ENCODE measurements at places on chromosomes 11 and 22.

DNA sequence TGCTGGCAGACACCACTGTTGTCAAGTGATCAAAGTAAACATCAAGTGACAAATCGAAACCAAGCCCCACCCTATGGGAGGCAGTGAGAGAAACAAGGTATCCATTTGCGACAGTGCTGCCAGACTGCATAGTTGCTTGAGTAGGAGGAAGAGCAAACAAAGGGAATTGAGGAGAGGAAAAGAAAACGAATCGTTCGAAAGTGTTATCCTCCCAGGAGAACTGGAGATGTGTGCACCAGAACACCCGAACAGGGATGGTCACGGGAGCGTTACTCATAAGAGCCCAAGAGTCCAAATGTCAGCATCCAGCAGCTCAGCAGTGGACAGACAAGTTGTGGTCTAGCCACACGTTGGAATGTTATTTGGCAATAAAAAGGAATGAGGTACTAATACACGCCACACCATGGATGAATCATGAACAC, 58.4 kb upstream of the NUP50 start:
- DNase-seq = peak; percentile 84

- DNase-seq = no peak
These were observed 20.0 kb downstream of the CYP2R1 start for GRCh38 chr11:14872032-14872431.

- DNase-seq = peak; percentile 55
These were observed 21.9 kb upstream of the SCN2B start for GRCh38 chr11:118198370-118198769.

DNA sequence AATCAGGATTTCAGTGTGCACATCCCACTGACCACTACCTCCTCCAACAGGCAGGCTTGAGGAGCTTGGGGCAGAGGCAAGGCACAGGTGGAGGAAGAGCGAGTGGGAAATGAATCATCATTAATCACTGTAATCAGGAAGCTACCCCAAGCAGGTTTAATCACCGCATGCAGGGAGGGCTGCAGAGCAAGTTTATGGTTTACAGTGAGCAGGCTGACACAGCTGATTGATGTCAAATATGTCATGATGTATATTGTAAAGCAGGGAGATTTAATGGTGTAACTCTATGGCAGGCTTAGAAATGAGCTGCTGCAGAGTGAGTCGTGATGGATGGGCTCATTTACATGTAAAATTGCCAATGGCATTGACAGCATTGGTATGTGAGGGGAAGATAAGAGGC, 441.0 kb downstream of the NTM start:
- DNase-seq = no peak

- no peak for DNase-seq
These were observed 1.4 kb downstream of the SIGIRR start for GRCh38 chr11:413120-414081.

- DNase-seq = no peak
These were observed 18.4 kb upstream of the ST3GAL4 start for GRCh38 chr11:126337126-126337473.

- DNase-seq = no peak
These were observed 32.7 kb downstream of the C11orf91 start for GRCh38 chr11:33667819-33668467.

- DNase-seq = no peak
These were observed 3.2 kb downstream of the TAF1D start for GRCh38 chr11:93737904-93738612.

- no peak for DNase-seq
These were observed at the start of gene MEI1 for GRCh38 chr22:41699264-41700107. Gene MEI1 (plus strand): TSS chr22:41699503. CDS start chr22:41699539, 36 bp downstream.

DNA sequence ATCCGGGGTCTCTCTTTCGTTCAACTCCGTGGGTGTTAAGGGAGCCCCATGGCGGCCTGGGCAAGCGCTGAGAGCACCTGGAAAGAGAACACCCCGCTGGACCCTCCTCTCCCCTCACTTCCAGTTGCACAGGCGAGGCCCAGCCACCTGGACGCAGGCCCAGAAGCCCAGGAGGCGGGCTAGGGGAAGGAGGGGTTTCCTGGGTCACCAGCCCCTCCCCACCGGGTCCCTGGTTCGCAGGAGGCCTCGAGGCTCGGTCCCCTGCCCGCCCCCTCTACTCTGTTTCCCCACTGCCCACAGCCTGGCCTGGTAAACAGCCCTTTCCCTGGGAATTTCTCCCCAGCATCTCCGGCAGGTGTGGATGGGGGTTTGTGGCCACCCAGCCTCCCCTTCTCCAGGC, 8.5 kb upstream of the NFAM1 start:
- DNase-seq = no peak

DNA sequence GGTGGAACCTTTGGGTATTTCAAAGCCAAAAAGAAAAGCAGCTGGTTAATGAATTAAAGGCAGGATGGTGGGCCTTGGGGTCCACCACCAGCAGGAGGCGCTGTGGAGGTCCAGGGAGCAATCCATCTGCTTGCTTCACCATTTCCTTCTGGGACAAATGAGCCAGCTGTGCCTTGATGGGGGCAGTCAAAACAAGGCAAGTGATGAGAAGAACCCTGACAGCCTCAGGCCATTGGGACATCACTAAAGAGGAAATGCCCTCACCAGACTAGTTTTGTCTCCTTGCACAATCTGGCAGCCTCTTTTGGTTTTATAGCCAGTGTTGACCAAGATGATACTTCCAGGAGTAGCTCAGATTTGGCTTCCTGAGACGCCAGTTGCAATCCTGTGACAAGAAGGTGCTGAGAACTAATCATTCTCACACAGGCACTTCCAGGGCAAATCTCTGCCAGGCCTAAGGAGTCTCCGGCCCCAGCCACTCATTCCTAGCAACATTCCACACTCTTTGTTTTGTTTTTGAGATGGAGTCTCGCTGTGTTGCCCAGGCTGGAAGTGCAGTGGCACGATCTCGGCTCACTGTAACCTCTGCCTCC, 38.2 kb upstream of the WEE1 start:
- no peak for DNase-seq

- DNase-seq = no peak
These were observed 30.6 kb downstream of the SCGB1A1 start for GRCh38 chr11:62449451-62449851.

GRCh38 chr11:47259232-47259977, 1.6 kb downstream of the NR1H3 start:
- DNase-seq = peak; percentile 11

DNA sequence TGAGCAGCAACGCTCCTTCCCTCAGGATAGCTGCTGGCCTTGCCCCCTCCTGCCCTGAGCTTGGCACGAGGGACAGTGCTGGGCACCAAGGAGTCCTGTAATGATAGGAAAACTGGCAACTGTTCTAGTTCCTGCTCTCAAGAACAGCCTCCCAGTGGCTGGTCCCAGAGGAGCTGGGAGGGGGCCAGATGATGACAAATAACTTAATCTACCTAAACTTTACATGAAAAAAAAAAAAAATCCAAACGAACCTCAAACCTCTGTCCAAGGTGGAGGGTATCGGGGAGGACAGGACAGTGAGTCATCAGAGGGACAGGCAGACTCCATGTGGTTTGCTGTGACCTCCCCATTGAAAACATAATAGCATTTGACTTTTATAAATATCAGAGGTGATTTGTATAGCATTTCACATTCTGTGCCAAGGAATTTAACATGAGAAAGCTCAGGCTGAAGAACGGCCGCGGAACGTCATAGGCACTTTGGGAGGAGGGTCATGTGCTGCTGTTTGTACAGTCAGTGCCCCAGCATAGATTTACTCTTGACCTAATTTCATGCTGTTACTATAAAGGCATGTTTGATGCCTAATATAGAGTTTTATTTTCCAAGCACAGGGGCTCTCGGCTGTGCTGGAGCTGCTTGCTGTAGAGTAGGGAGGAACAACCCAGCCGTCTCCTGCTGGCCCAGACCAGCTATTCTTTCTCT, 98.2 kb upstream of the NNMT start:
- no peak for DNase-seq

- no peak for DNase-seq
These were observed 15.6 kb downstream of the PTH start for GRCh38 chr11:13480198-13480597.

GRCh38 chr11:64762277-64762673, 2.5 kb upstream of the PYGM start:
- DNase-seq = no peak

- DNase-seq = no peak
These were observed 1.7 kb upstream of the TMEM135 start for GRCh38 chr11:87035976-87036583.

- no peak for DNase-seq
These were observed 11.1 kb upstream of the OR56B4 start for GRCh38 chr11:6096417-6096816.

DNA sequence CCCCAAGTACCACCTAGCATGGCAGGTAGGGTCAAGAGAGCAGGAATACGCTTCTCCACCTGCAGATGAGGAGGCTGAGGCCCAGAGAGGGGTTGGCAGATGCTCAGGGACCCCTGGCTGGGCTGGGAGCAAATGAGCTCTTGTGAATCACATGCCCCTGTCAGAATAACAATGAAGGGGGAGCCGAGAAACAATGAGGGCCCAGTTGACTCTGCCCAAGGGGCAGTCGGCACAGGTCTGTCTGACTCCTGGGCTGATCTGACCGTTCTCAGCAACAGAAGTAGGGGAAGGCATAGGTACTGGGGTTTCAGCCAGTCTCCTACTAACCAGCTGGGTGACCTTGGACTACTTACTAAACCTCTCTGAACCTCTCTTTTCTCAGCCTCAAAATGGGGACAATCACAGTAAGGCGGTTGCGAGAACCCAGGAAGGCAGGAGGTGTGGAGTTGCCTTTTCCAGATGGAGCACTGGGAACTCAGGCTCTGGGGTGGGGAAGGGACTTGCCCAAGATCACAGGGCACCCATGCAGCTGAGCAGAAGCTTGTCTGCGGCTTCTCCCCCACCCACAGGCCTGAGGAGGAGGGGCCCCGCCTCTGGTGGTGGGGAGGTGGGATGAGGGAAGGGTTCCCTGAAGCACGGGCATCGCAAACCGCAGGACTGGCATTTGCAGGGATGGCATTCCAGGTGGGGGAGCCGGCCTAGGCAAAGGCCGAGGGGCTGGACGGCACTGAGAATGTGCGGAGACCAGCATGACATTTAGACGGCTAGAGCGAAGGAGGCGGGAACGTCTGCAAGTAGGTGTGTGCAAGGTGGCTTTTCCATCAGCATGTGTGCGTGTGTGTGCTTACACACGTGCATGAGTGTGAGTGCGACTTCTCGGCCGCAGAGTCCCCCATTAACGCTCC, 163.0 kb downstream of the MN1 start:
- DNase-seq = no peak

DNA sequence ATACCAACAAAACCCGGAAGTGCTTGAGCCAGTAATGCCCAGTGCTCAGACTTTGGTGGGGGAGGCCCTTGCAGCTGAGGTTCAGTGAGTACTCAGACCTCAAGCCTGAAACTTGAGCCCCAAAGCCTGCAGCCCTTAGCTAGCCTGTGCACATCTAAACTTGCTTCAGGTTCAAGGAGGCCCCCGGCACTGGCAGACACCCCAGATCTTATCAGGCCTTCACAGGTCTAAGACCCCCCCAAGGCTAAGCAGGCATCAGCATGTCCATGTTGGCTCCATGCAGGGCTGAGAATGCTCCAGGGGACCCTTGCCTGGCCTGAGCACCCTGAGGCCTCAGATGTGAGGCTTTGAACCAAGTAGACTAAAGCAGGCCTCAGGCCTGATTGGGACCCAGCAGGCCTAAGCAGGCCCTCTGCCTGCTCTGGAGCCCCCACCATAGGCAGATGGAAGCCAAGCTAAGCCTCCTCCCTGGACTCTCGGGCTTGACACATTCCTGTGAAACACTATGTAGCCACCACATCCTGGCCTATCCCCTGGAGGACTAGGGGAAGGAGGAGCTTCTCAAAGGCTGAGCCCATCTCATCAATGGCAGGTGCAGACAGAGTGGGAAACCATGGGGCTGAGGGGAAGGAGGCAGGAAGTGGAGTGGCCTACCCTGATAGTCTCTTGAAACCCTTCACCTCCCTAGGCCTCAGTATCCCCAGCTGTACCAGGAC, 1.2 kb upstream of the CASTOR1 start:
- no peak for DNase-seq

DNA sequence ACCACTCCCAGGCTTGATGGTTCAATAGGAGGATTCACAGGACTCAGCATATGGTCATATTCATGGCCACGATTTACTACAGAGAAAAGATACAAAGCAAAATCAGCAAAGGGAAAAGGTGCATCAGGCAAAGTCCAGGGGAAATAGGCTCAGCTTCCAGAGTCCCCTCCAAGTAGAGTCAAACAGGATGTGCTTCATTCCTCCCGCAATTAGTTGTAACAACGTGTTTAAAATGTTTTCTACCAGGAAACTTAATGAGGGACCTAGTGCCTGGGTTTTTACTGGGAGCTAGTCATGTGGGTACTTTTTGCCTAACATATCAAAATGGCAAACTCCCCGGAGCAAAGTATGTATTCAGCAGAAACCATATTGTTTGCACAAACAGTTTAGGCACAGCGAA, 14.9 kb upstream of the SREBF2 start:
- no peak for DNase-seq

DNA sequence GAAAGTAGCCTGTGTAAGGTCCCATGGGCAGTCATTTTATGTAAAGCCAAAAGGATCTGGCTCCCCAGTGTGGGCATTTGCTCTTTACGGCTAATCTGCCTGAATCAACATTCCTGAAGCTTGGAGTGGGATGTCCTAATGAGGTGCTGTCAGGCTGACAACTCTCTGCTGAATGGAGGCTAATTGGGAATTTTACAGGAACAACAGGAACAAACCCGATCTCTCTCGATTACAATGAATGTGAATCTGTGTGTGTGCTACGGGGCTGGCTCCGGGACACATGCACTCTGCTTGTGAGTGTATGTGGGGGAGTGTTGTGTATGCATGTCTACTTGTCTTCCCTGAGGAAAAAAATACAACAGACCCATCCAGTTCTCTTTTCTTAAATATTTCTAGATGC, 415.2 kb downstream of the TENM4 start:
- DNase-seq = no peak

- no peak for DNase-seq
These were observed 62.1 kb downstream of the ARHGAP8 start for GRCh38 chr22:44814266-44815098.

DNA sequence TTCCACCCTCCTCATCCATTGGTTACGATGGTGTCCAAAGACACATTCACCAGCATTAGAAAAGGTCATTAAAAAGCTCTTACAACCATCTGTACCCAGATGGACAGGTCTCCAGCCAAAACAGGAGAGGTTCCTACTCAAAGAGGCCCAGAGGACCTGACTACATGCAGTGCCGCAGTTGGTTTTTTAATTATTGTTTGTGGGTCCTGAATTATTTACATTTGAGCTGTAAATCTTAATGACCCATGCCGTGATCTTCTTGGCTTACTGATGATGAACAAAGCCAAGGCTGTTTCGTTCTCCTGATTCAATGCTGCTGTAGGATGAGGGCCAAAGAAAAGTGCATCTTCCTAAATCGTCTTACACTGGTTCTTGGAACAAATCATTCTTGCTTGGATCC, 83.7 kb downstream of the CADM1 start:
- no peak for DNase-seq

- DNase-seq = no peak
These were observed 1404.7 kb downstream of the BRD1 start for GRCh38 chr22:48422900-48423480.

GRCh38 chr22:19873960-19874306, 19.3 kb upstream of the GNB1L start:
- no peak for DNase-seq

- DNase-seq = no peak
These were observed 36.0 kb downstream of the BRD1 start for GRCh38 chr22:49791682-49792081.

GRCh38 chr11:2844116-2844842, 41.3 kb downstream of the CDKN1C start:
- no peak for DNase-seq

- no peak for DNase-seq
These were observed 146.8 kb downstream of the ENTHD1 start for GRCh38 chr22:39746600-39747262.

GRCh38 chr22:29375398-29376076, 12.8 kb downstream of the AP1B1 start:
- no peak for DNase-seq

All from NCI-H226 (cell line).